ENCODE measurements at places on chromosomes 5 and 9.
A peak's percentile ranks its signal among the peaks of the same experiment; 100 is the strongest.

- no peak for DNase-seq
Observed at GRCh38 chr9:129336130-129336528, 158.1 kb upstream of the IER5L start.

GRCh38 chr5:100186181-100186580, 349.0 kb upstream of the FAM174A start:
- DNase-seq, result no peak

DNA sequence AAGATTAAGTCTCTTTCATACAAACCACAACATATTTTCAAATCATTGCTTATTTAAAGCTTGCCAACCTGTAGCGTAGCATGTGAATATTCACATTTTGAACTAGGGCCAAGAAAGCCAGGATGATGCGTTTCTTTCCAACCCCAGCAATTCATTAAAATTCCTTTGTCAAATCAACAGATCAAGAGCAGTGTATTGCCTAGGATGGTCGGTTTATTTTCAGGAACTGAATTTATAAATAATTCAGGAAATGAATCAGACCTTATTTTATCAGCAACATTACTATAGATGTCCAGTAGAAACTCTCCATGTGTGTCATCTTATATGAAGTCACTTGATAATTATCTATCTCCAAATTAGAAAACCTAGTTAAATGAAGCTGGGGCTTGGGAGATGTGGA, 13.2 kb upstream of the AUH start:
- DNase-seq, result no peak

DNA sequence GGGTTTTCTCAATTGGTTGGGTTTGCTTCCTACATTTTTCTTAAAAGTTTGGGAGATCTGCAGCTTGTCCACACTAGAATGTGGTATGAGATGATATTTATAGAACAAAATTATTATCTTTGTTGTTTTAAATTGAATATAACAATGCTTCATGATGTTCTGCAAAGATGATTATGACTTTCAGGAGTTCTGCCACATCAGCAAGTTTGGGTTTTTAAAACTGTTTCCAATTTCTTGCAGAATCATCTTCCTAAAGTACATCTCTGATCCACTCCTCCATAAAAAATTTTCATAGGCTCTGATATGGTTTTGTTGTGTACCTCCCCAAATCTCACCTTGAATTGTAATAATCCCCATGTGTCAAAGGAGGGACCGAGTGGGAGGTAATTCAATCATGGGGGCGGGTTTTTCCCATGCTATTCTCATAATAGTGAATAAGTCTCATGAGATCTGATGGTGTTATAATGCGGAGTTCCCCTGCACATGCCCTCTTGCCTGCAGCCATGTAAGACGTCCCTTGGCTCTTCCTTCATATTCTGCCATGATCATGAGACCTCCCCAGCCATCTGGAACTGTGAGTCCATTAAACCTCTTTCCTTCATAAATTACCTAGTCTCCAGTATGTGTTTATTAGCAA, 119.1 kb upstream of the PTGER4 start:
- no peak for DNase-seq

DNA sequence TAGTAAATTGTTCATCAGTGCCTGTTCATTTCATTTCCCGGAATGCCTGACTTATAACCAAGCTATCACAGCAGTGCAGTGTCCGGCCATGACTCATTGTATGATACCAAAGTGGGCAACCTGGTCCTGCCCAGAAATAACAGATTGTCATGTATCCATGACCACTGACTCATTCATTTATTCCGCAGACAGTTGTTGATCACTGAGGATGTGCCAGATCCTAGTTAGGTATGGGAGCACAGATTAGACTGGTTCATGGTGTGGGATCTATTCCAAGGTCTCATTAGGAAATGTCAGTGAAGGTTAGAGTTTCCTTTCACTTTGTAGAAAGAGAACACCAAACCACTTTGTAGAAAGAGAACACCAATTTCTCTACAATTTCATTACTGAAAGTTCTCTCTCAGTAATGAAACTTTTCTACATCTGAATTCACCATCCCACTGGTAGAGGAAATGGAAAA, 8.7 kb downstream of the NREP start:
- DNase-seq, result no peak

GRCh38 chr9:37405350-37405749, 17.1 kb upstream of the GRHPR start:
- no peak for DNase-seq

DNA sequence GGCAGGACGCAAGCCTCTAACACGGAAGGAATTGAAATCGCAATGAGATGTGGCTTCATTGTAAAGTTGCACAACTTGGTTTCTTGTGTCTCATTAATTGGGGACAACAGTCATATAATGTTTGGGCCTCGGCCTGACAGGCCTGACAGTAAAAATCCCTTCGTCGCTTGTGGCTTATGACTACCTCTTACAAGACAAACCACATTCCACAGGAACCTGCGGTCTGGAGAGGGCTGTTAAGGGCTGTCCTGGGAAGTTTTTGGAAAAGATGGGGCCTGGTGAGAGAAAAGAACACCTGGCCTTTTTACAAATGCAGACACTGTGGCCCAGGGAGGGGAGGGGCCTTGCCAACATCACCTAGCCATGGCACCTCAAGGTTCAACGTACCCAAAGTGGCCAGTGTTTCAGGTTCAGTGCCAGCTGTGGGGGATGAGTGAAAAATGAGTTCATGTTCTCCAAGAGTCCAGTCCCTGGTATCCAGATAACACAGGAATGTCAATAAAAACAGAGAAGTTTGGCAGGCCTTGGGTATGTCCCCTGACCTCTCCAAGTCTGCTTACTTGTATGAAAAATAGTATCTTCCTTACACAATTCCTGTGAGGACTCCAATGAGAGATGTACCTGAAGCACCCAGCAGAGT, 22.2 kb downstream of the SHB start:
- DNase-seq, result no peak

DNA sequence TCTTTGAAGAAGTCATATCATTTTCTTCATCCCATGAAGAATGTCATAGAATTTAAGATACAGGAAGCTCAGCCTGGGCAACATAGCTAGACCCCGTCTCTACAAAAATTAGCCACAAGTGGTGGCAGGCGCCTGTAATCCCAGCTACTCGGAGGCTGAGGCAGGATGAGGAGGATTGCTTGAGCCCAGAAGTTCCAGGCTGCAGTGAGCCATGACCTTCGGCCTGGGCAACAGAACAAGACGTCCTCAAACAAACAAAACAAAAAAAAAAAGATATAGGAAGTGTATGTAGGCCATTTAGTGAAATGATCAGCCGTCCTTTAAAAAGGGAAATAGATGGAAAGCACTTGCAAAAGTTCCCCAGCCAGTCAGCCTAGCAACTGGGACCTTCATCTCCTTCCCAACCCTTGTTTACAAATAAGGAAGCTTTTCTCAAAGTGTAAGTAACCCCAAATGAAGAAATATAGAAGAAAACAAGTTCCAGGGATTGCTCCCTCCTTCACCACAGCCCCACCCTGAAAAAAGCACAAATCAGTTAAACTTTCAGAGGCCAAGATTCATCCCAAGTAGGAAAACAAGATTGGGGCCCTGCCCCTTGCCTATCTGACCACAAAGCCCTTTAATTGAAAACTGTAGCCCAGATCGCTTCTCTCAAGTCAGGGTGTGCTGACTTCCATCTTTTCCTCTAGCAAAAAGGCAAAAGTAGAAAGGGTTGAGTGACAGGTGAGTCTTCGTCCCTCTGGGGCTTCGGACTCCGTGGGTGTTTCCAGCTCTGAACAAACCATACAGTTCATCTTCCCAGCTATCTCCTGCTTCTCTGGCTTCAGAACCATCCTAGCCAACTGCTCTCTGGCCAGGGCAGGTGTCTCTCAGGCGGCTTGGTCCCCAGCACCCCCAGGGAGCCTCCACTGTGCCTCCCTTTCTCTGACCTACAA, 1.2 kb downstream of the SLC31A2 start:
- no peak for DNase-seq

GRCh38 chr5:92945605-92946097, 635.4 kb downstream of the NR2F1-AS1 start:
- no peak for DNase-seq

GRCh38 chr9:32265037-32265436, 119.4 kb upstream of the ACO1 start:
- DNase-seq, result no peak

DNA sequence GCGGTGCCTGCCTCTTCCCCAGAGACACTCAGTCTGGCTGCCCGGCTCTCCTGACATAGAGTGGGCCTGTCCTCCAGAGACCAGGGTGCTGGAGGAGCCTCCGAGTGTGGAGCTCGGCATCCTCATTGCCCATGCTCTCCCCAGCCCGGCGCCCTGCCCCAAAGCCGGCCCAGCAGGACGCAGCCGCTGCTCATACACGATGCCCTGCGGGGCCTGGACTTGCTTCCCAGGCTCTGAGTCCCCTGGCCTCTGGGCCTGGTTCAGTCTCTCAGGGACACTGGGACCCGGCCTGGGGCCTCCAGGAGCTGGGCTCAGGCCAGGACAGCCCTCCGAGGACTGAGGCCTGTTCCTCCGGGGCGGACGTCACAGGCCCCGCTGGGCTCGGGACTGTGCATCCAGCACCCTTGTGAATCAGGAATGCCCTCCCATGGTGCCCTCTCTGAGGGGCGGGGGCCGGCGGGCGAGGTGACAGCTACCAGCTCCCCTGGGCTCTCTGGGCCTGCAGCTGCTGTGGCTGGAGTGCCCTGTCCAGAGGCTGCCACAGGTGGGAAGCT, 23.2 kb downstream of the TPPP start:
- DNase-seq, result no peak

- DNase-seq, result no peak
Observed at GRCh38 chr5:161007879-161008278, 155.9 kb upstream of the ATP10B start.

DNA sequence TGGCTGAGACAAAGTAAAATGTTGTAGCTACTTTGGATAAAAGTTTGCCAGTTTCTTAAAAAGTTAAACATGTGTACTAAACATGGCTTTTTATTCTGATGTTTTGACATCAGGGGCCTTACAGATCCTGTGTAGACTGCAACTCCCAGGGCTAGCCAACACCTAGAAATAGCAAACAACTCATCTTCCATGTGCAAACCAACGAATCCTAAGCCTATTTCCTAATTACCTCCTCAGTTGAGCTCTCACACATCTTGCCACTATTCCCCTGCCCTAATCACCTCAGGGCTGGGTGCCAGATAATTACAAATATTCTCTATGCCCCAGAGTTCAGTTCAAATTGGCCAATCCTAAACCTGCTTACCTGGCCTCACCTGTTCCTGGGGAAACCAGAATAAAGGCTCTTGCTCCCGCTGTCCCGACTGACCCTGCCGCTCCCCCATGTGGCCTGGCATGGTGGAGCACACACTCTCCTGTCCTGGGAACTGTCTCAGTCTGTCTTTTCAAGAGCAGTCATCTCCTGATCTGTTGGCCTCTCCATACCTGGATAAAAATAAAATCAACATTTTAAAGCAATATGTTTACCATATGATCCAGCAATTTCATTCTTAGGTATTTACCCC, 37.1 kb upstream of the FAM169A start:
- peak; percentile 8 for DNase-seq

GRCh38 chr5:170275376-170275994, 22.1 kb downstream of the LCP2 start:
- no peak for DNase-seq

DNA sequence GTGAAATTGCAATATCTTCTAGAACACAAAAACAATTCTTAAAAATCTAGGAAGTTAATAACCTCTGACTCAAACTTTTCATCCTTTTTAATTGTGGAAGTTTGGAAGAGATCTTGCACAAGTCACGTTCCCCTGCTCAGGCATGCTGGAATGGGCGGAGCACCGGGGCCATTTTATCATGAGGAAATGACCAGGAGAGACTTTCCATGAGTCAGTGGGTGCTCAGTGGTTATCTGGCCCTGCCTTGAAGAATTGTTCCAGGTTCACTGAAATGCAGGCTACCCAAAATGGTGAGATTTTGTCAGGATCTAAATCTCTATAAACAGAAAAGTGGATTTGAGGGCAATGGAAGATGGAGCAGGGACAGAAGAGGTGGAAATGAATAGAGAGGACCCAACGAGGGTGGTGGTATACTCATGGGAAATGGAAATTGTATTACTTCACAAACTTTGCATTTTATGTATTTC, 61.2 kb downstream of the FYB1 start:
- DNase-seq, result no peak

DNA sequence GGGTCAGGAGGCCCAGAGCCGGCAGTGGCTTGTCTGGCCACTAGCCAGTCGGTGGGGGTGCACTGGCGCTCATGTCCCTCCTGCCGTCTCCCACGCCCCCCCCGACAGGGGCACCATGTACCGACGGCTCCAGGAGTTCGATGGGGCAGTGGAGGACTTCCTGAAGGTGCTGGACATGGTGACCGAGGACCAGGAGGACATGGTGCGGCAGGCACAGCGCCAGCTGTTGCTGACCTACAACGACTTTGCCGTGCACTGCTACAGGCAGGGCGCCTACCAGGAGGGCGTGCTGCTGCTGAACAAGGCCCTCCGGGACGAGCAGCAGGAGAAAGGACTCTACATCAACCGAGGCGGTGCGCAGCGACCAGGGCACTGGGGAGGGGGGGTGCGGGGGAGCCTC, 8.1 kb downstream of the TTC16 start:
- DNase-seq, result peak; percentile 40

- DNase-seq, result no peak
Observed at GRCh38 chr5:36435516-36435915, 133.8 kb upstream of the RANBP3L start.

GRCh38 chr5:170338933-170339779, 41.6 kb upstream of the LCP2 start:
- no peak for DNase-seq

GRCh38 chr5:132483661-132484390, 6.7 kb downstream of the IRF1 start:
- DNase-seq, result no peak

DNA sequence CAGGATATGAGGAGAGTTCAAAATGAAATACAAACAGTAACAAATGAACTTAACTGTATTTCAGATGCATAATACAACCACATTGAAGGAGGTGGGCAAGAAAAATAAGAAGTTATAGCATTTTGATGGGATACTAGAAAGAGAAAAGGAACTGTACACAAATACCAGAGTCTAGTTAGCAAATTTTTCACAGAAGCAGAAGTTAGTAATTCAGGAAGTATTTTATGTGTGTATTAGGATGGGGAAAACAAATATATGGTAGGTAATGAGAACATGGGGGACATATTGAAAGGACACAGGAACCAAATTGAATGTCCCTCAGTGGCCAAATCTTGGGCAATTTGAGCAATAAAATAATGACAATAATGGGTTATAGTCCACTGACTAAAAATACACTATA, 18.4 kb downstream of the GM2A start:
- no peak for DNase-seq

- peak; percentile 92 for DNase-seq
Observed at GRCh38 chr9:114906922-114907571, 23.3 kb downstream of the TNFSF8 start.
